ENCODE measurements at places on chromosomes 1 and 21.

- no peak for DNase-seq
Observed at GRCh38 chr1:183024317-183025009, 1.2 kb downstream of the LAMC1 start.

DNA sequence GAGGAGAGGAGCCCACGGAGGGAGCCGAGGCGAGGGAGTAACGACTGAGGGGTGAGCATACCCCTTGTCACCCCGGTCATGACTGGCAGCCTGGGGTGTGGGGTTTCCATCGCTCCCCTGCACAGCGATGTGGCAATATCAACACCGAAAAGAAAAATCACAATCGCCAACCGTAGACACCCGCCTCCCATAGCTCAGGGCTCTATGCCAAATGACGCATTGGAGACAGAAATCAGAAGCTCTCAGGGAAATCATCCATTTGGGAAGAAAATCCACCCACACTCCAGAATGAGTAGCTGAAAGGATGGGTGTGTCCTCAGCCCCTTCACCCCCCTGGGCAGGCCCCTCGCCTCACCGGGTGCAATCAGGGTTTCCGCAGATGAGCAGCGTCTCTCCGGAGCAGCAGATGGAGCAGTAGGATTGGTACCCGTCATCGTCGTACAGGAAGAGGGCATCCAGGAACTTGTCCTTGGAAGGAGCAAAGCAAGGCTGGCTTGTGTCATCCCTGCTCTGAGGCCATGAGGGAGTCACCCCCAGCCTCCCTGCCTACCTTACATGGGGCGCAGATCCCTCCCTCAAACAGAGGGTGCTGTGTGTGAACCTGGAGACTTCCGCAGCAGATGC lies 2.5 kb downstream of the DNMT3L start:
- no peak for DNase-seq

DNA sequence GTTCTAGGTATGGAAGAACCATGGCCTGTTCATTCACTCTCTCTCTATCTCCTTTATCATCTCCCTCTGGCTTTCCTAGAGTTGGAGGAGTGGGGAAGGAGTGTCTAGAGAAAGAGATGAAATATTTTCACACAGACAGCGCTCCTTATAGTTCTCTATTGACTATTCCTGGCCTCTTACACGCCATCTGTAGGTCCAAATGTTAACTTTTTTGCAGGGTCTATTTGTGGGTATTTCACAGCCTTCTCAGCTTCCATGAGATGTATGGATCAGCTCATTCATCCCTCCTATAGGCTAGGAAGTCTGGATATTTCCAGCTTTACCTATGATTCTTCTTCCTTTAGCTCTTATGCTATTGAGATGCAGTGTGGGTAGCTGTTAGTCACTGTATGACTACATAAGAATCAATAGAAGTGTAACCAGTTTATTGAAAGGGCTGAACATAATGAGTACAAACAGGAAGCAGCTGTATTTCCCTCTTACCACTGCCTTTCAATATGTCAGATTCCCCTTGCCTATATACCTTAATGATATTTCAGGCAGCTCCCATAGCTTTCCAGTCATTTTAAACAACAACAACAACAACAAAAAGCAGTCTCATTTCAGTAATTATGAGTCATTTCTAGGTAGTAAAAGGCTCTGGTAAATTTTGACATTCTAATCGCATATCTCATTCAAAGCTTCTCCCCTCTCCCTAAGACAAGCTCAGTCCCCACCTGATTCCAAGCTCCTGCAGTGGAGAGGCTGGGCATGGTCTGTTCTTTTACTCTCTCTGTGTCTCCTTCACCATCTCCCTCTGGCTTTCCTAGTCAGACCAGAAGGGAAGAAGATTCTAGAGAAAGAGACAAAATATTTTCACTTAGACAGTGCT lies 149.5 kb downstream of the TTLL7 start:
- no peak for DNase-seq

GRCh38 chr1:217322834-217323233 lies 308.1 kb downstream of the GPATCH2 start:
- DNase-seq, result no peak

DNA sequence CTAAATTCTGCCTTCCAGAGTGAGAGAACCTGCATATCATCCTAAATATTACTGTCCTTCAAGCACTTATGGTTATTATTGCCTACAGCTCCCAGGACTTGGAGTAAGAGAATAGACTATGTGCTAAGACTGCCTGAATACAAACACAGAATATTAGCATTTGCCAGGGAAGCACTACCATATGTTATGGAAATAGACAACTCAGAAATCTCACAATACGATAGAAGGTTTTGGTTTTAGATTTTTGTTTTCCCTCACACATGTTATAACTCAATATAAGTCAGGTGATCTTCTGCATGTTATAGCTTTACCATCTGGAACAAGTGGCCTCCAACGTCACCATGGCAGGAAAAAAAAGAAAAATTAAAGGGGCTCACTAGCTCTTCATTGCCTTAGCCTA lies 413.9 kb downstream of the LRRIQ3 start:
- no peak for DNase-seq
